Osteoblast (primary cell): ENCODE measurements at places on chromosomes 12 and 14. TPM values are rescaled to one million over a fixed set of nuclear protein-coding genes. Genes with fewer than 3 reads are reported as not detected.

The SLC15A5 gene
- total RNA-seq = not detected in 2 replicates

The TSPAN9 gene
- 12.1 and 13.0 TPM in 2 replicates for total RNA-seq

The CLSTN3 gene
- total RNA-seq = 6.2 and 7.6 TPM in 2 replicates

The CLEC7A gene
- under 0.01 and 0.36 TPM in 2 replicates for total RNA-seq

The KLRC4 gene
- total RNA-seq = not detected in 2 replicates

The ACAD10 gene
- 18.1 and 19.4 TPM in 2 replicates for total RNA-seq

GRCh38 chr12:102427543-102427941, 52.8 kb downstream of the IGF1 start:
- DNase-seq = peak; percentile 36

DNA sequence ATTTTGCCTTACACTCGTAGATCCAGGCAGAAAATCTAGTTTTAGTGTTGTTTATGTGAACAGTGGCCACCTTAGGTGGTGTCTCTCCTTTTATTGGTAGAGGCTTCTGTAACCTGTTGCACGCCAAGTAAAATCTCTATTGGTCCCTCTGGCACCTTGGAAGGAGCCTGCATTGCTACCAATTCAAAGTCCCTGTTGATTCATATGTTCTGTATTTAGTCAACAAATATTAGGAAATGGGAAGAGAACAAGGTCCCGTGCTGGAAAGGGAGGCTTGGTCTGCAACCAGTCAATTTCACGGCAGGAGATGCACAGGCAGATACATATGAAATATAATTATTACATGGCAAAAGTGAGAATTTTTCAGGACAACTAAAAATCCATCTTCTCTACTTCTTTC, 6.4 kb upstream of the GPHN start:
- DNase-seq = no peak

GRCh38 chr14:73645248-73645610, 443 bp downstream of the DNAL1 start:
- no peak for DNase-seq

GRCh38 chr14:96792003-96792402, 5.2 kb upstream of the VRK1 start:
- DNase-seq = no peak

- no peak for DNase-seq
Observed at GRCh38 chr14:75461303-75461702, 33.5 kb downstream of the JDP2 start.

DNA sequence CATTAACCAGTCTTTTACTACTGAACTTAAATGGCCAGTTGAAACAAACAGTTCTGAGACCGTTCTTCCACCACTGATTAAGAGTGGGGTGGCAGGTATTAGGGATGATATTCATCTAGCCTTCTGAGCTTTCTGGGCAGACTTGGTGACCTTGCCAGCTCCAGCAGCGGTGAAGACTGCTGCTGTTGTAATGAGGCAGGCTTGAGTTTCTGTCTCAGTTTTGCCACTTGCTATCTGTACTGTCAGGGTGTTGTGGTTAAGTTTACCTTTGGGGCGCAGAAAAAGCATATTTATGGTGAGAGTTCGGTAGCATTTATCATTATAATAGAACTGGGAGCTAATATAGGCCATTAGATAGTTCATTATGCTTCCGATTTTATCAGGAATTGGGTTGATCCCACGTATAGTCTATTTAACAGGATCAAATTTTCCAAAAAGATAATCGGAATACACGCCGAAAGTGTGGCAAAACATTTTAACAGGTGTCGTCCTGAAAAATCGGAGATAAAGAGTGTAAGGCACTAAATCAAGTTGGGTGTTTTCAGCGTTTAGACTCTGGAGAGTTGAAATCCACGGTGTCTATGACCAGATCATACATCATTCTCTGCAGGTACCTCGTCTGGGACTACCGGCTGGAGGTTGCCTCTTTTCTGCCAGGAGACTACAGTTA, 688 bp upstream of the NECAP1 start:
- no peak for DNase-seq

DNA sequence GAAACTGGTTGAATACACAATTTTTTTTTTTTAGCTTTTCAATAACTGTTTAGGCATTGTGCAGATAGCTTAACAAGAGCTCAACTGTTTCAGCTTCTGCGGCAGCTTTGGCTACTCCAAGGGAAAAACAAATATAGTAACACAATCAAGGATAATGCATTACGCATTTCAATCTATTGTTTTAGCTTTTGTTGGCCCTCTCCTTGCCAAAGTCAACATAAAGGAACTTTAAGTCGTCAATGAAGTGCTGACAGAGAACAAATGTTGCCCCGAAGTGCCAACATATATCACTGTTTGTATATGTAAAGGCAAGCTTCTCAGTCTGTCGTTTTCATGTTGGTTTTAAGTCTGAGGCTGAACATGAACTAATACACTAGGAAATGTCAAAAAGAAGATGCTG, 1087.4 kb upstream of the FLRT2 start:
- peak; percentile 15 for DNase-seq

GRCh38 chr14:47966076-47966810, 290.8 kb upstream of the MDGA2 start:
- no peak for DNase-seq
